ENCODE measurements at places on chromosomes 12 and 14.
A peak's percentile ranks its signal among the peaks of the same experiment; 100 is the strongest.

DNA sequence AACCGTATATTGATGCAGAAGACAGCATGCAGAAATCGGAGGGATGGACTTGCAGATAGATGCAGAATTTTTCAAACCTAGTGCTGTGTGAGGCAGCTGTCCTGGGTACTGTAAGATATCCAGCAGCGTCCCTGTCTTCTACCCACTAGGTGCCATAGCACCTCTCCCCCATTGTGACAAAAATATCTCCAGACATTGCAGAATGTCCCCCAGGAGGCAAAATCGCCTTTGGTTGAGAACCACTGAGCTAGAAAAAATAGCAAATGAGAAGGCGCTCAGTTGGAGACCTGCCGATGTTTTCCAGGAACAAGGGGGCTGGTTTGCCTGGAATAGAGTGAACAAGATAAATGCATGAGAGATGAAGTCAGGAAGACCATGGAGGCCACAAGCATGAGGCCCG, 67.9 kb upstream of the TMEM132D start:
- DNase-seq = no peak

DNA sequence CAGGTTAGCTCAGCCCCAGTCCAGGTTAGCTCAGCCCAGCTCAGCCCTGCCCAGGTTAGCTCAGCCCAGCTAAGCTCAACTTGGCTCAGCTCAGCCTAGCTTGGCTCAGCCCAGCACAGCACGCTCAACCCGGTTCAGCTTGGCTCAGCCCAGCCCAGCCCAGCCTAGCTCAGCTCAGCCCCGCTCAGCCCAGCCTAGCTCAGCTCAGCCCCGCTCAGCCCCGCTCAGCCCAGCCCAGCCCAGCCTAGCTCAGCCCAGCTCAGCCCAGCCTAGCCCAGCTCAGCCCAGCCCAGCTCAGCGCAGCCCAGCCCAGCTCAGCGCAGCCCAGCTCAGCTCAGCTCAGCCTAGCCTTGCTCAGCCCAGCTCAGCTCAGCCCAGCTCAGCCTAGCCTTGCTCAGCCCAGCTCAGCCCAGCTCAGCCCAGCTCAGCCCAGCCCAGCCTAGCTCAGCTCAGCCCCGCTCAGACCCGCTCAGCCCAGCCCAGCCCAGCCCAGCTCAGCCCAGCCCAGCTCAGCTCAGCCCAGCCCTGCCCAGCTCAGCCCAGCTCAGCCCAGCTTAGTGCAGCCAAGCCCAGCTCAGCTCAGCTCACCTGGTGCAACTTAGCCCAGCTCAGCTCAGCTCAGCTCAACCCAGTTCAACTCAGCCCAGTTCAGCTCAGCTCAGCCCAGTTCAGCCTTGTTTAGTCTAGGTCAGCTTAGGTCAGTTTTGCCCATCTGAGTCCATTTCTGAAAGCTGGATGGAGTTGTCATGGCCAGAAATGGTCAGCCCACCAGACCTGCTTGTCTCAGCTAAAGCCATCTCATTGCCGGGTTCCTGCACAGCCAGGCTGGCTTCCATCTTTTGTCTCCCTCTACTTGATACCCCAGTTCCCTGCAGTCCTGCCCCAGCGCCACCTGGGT, 333.6 kb downstream of the TMEM121 start:
- DNase-seq = peak; percentile 20

DNA sequence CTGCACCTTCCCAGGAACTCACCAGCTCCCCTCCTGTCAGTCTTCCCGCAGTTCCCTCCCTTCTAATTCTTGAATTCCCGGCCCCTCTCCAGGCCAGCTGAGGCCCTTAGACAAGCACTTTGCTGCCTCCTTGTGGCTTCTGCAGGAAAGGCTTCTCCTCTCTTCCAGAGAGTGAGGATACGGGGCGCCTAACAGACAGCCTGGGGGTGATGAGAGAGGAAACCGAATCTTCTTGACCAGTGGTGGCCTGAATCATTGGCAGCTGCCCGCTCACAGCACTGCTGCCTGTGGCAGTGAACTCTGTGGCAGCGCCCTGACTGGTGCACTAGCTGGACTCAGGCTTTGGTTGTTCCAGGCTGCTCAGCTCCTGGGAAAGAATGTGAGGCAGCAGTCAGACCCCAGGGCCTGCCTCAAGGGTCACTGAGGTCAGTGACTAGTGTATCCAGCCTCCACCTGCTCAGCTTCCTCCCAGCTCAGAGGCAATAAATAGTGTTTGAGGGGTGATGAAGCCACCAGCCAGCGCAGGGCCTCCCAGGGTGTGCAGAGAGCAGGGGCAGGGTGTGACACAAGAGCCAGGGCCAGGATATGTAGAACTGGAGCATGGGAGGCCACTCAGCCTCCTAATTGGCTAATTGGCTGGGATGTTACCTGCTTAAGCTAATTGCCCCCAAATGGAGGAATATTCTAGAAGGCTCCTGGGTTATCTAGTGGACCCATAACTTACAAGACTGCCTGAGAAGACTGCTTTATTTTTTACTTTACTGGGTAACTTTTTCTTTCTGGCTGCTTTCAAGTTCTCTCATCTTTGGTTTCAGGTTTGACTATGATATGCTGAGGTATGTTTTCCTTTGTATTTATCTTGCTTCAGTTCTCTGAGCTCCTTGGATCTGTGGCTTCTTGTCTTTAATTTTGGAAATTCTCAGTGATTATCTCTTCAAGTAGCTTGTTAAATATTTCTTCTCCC, 12.9 kb upstream of the MCRS1 start:
- DNase-seq = peak; percentile 64

DNA sequence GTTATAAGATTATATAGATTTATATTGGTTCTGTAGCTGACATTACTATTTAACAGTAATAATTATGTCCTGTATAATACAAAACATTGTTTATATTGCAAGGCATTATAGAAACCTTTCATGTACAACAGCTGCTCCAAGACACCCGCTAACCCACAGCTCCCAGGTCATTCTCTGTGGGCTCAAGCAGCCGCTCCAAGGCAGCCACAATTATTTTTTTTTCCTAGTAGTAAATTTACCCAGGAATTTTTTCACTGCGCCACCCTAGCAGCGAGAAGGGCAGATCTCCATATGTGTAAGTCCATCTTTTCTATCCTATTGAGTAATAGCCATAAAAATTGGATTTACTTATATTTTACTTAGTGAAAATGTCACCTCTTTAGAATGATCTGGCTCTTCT, 36.3 kb downstream of the KNTC1 start:
- DNase-seq = no peak

DNA sequence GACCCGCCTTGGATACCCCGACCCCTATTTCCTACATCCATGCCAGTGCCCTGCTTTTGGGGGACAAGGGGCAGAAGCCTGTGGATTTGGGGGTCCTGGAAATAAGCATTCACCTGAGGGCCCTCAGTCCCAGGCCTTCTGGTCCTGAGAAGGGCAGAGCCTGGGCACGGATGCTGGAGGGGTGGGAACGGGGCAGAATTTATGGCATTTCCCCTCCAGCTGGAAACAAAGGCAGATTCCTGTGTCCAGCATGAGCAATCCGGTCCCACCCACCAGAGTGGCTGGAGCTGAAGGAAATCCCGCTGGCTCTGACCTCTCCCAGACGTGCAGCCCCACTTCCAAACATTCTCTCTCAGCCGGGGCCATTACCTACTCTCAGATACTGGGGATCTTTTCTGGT, 9.3 kb downstream of the ANKRD33 start:
- DNase-seq = no peak

GRCh38 chr14:71716041-71716772, 216.0 kb upstream of the RGS6 start:
- DNase-seq = no peak

DNA sequence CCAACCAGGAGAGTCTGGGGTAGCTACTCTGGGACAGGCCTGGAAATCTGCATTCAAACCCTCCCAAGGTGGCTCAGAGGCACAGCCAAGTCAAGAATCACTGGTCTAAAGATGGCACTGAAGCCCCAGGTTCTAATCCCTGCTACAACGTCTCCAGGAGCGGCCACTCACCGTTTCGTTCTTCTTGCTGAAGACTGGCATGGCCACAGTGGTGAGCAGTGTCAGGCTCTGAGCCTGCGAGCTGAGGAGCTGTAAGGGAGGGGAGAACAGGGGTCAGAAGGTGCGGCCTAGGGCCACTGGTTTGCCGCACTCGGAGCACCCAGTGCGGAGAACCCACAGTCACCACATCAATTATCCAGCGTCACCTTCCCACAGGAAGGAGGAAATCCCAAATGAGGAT, 38.8 kb downstream of the CACNA2D4 start:
- DNase-seq = no peak

- no peak for DNase-seq
Observed at GRCh38 chr14:77299771-77300170, 20.9 kb downstream of the POMT2 start.

DNA sequence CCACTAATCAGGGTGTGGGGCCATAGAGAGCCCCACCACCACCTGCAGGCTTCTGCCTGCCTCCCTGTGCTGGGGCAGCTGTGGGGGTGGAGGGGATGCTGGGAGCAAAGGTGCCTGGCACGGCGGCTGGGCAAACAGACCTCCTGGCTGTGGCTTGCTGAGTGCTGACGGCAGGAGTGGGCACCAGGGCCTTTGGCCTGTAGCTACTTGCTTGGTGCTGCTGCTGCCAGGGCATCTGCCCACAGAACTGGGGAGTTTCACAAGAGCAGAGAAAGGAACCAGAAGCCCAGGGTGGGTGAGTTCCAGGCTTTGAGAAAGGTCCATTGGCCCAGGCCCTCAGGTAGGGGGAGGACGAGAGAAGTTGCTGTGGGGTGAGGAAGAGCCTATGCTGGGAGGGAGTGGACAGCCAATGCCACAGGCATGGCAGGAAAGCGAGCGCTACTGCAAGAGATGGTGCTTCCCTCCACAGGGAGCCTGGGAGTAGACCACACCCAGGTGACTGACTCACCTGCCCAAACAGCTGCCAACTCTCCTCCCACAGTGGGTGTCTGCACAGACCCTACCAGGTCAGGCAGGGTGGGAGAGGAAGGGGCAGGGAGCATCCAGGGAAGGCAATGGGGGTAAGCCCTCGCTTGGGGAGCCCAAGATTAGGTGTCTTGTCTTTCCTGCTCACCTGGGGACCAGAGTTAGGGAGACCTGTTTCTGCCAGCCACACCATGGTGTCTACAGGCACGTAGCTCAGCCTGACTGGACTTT, 39.0 kb upstream of the HDAC7 start:
- DNase-seq = no peak

GRCh38 chr14:91387169-91387835, 30.3 kb downstream of the CCDC88C start:
- no peak for DNase-seq

GRCh38 chr14:66365388-66365787, 120.8 kb upstream of the CCDC196 start:
- no peak for DNase-seq

DNA sequence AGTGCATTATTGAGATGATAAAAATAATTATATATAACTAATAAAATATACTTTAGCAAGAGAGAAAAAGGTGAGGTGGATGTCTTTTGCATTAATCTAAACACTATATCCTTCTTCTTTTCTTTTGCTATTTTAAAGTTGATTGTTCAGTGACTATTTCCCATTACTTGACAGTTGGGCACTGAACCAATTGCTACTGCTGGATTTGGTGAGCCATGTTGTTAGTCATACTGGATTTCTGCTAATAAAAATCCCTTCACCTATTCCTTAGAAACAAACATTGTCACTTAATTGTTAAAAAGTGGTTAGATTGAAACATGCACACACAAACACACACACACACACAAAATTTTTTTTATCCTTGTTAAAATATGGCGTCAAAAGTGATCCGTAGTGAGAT, 251.6 kb upstream of the ALG10 start:
- DNase-seq = no peak

GRCh38 chr12:22160396-22161003, 114.5 kb downstream of the CMAS start:
- DNase-seq = no peak

- DNase-seq = peak; percentile 75
Observed at GRCh38 chr12:76020281-76020680, 11.3 kb downstream of the PHLDA1 start.

DNA sequence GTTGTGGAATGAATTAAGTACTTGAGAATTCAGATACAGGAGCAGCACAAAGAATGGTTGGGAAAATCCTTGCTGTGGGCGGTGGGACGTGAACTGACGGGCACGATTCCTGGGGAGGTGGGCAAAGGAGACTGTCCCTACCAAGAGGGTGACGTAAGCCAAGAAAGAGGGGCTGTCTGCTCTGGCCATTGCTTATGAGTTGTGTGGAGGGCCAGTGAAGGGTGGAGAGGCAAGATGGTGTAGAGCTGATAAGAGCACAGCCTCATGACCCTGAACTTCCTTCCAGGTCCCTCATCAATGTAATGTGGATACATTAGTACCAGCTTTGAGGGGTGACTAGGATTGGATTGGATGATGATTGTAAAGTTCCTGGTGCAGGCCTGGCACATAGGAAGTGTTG, 50.2 kb downstream of the WDR20 start:
- DNase-seq = no peak

- DNase-seq = no peak
Observed at GRCh38 chr12:100484183-100484886, 10.7 kb downstream of the NR1H4 start.

GRCh38 chr12:28851781-28852180, 297.3 kb upstream of the FAR2 start:
- DNase-seq = no peak

- peak; percentile 64 for DNase-seq
Observed at GRCh38 chr12:12503384-12504078, 59.1 kb downstream of the DUSP16 start.

- DNase-seq = no peak
Observed at GRCh38 chr12:87827638-87828264, 201.4 kb downstream of the C12orf50 start.

DNA sequence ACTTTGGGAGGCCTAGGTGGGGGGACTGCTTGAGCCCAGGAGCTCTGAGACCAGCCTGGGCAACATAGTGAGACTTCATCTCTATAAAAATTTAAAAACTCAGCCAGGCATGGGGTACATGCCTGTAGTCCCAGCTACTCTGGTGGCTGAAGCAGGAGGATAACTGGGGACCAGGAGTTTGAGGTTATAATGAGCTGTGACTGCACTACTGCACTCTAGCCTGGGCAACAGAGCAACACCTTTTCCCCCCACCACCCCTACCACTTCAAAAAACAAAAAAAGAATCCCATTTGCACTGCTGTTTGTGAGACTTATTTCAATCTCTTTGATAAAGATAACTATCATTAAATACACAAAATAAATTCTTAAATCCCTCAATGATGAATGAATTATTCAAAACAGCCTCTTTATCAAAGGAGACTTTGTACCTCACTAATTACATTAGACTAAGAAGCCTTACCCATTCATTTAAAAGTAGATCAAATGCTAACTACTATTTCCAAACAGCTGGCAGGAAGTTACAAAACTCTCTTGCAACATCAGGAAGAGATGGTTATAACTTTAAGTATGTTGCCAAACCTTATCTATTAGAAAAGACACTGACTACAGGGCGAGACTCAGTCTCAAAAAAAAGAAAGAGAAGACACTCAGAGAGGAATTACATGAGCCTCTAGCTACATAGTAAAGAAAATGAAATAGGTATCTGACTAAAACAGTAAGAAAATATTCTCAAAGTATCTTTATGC, 14.7 kb downstream of the BLTP3B start:
- DNase-seq = no peak

GRCh38 chr14:69504775-69505174, 20.2 kb downstream of the PLEKHD1 start:
- DNase-seq = no peak
